ENCODE measurements at places on chromosomes 6 and 20.

DNA sequence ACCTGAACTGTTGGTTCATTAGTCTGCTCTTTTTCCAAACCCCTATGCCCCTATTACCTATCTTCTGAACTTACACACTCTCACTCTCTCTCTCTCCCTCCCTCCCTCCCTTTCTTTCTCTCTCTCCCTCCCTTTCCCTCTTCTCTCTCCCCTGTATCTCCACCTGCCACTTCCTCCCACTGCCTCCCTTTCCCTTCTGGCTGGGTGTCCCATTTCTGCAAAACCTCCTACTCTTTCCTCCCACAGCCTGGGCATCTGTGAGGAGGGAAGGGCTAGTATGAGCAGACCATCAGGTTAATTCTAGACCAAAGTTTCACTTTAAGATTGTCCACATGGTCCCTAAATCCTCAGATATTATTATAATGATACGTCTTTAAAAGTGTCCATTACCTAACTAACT lies 95.1 kb downstream of the TMEM200A start:
- DNase-seq: no peak

GRCh38 chr20:22582386-22582963 lies 1.9 kb downstream of the FOXA2 start:
- no peak for DNase-seq

DNA sequence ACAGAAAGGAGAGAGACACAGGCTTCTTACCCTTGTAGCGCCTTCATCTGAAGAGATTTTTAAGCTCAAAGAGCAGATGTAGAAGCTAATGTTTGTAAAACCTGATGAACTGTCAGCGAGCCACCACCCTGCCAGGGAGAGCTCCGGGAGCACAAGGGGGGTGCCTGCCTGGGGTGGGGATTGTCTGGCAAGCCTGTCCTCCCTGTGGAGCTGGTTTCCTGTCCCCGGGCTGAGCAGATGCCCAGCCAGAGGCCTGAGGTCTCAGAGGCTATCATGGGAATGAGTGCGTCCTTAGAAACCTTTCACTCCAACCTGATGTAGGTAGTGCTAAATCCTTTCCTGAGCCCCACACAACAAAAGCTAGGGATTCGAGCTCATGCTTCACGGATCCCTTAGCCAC lies 41.9 kb upstream of the NR2E1 start:
- no peak for DNase-seq

- no peak for DNase-seq
Observed at GRCh38 chr20:47993817-47994216, 208.5 kb upstream of the SULF2 start.

Data from stimulated activated CD8-positive, alpha-beta memory T cell treated with anti-CD3 and anti-CD28 coated beads, Interleukin-7, amount 100 ng/mL, for 1 hour (primary cell).